ENCODE measurements at places on chromosomes 4 and X.

- DNase-seq, result no peak
Measured at GRCh38 chr4:172986114-172986513, 182.5 kb upstream of the GALNT7 start.

DNA sequence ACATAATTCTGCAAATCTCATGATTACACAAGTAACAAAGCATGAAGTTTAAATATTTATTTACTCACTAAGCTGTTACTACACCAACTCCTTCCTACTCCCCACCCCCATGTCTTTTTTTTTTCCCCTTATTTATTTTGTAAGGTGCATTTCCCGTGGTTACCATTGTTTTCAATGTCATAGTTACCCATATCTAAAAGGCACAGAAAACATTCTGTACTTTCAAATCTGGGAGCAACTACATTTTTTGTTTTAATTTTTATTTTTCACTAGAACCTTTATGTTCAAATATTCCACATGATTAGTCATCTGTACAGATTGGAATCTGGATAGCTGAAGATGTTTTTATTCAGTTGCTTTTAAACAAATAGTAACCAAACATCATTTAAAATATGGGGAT lies 62.8 kb downstream of the PPP3CA start:
- no peak for DNase-seq

DNA sequence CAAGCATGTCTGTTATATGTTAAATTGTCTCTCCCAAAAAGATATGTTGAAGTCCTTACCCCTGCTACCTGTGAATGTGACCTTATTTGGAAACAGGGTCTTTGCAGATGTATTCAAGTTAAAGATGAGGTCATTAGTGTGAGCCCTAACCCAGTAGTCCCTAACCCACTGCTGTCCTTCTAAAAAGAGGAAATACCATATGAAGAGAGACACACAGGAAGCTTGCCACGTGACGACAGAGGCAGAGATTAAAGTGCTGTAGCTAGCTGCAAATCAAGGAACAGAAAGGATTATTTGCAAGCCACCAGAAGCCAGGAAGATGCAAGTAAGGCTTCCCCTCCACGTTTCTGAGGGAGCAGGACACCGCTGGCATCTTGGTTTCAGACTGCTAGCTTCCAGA lies 150.1 kb downstream of the HNRNPD start:
- DNase-seq, result no peak

GRCh38 chr4:48180234-48180633 lies 46.2 kb upstream of the TXK start:
- no peak for DNase-seq

DNA sequence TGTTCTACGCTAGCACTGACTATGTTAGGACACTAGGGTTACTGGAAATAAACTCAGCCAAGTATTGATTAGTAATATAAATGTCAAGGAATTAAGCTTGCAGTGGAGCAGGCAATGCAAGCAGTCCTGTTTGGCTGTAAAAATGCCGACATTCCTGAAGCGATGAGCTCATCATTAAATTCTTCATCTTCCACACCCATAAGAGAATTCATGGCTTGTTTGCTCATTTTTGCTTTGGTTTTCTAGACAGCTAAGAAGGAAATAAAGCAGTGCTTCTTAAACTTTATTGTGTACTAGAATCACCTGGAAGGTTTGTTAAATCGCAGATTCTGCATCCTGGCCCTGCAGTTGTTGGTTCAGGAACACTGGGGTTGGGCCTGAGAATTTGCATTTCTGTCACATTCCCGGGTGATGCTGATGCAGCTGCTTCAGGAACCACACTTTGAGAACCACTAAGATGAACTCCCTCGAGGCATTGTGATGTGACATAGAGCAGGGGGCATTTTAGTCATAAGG lies 17.8 kb downstream of the ANXA3 start:
- no peak for DNase-seq

DNA sequence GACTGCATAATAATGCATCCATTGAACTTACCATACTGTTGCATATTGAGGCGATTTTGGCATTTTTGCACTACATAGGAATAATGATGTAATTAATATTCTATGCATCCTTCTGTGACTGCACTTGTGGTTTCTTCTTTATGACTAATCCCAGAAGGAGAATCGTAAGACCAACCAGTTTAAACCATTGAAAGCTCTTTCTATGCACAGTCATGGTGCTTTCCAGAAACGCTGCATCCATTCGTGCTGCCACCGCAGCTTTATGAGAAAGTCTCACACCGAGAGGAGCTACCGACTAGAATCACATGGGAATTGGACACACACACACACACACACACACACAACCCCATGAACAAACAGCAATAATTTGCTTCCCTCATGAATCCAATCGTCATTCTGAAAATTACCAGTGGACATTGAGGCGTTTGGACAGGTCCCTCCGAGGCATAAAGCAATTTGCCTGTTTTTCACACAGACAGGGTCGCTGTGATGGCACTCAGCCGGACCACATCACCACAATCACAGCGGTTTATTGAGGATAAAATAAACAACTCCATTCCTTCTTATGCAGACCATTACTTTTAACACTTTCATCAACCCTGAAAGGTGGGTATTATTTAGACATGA lies 64.2 kb downstream of the PACRGL start:
- DNase-seq, result no peak

DNA sequence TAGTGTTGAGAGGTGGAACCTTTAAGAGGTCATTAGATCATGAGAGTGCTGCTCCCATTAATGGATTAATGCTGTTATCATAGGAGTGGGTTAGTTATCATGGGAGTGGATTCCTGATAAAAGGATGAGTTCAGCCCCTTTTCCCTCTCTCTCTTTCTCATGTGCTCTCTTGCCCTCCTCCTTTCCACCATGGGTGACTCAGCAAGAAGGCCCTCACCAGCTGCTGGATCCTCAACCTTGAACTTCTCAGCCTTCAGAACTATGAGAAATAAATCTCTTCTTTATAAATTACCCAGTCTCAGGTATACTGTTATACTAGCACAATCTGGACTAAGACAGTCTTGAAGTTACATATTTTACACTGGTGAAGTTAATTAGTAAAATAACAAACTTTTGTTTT lies 10.0 kb upstream of the CDKL5 start:
- DNase-seq, result no peak

GRCh38 chr4:186203406-186203805 lies 12.0 kb downstream of the CYP4V2 start:
- no peak for DNase-seq

- DNase-seq, result peak; percentile 84
Measured at GRCh38 chr4:4694296-4694772, 152.5 kb upstream of the STX18 start.

- peak; percentile 84 for DNase-seq
Measured at GRCh38 chr4:30555775-30556174, 164.4 kb upstream of the PCDH7 start.

DNA sequence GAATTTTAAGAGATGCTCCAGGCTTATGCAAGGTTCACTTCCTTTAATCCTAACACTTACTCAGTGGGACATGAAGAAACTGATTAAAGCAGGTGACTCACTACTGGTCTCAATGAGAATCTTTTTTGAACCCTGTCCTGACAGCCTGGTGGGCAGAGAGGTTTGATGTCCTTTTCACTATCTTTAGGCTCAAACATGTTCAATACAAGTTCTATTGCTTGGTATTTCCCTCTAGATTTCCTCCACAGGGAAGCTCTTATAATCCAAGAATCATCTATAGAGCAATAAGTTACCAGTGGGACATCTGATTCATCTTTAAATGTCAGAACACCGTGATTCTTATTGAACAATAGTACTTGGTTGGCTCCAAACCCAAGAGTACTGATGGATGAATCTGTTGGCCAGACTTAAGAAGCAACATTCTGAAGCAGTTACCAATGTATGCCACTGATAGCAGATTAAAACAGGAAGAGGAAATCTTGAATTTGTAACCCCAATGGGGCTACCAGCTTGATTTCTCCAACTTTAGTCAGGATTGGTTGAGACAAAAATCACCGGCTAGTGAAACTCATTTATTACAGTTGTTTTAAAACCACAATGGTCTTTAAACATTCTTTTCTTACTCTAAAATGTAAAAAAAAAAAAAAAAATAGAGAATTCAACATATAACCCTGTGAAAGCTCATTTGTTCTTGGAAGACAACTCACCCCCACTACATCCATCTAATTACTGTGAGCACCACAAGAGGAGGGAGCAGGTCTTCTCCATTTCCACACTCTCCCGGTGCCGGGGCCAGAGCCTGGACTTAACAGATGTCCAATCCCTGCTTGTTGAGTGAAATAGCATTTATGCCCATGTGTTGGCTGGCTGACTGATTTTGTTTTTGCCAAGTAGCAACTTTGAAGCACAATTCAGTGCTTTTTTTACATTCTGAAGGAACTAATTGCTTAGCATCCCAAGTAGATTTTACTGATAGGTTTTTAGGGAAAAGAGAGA lies 43.3 kb downstream of the FGFBP1 start:
- peak; percentile 65 for DNase-seq

DNA sequence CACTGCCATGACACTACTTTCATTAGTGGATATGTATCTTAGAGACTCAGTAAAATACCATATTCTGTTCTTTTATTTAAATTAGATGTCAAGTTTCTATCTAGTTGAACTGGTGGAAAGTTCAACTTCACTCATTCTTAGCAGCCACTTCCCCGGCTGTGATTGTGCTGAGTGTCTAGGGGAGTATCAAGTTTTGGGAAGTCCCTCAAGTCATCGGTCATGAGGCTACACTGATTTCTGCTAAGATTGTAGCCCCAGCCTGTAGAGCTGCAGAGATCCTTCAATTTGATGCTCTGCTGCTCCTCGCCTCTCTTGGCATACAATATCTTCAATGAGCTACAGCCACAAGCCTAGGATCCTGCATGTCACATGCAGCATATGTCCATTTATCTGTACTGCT lies 53.9 kb downstream of the DMP1 start:
- DNase-seq, result no peak

DNA sequence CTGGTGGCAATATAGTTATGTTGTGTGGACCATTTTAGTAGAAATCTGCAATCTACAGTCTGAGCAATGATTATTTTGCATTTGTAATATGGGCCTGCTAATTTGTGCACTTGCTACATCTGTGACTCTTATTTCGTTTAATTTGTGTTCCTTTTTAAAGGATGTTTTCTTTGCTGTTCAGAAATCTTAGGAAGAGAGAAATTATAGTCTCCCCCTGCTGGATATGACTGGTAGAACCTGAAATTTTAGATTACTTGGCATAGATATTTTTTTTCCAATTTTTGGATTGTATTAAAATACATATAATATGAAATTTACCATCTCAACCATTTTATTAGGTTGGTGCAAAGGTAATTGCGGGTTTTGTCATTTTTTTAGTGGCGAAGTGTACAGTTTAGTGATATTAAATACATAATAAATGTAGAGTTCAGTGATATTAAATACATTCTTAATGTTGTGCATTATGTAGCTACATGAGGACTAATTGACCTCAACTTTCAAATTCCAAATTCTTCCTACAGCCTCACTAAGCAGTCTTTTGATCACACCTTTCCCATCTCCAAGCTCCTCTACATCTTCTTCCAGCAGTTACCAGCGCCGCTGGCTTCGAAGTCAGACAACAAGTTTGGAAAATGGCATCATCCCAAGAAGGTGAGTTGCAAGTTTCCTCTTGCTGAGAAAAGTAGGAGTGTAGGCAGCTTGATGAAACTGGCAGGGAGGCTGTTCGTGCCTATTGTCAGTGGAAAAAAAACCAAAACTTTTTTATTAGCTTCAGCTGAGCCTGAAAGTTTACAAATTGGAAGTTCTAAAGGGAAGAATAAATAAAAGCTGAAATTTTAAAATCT lies 82.2 kb downstream of the FNIP2 start:
- peak; percentile 69 for DNase-seq

- no peak for DNase-seq
Measured at GRCh38 chrX:64437218-64437617, 42.0 kb upstream of the MTMR8 start.

GRCh38 chr4:38452542-38452941 lies 211.5 kb upstream of the KLF3 start:
- DNase-seq, result no peak

GRCh38 chr4:81196126-81196650 lies 18.8 kb downstream of the PRKG2 start:
- no peak for DNase-seq

DNA sequence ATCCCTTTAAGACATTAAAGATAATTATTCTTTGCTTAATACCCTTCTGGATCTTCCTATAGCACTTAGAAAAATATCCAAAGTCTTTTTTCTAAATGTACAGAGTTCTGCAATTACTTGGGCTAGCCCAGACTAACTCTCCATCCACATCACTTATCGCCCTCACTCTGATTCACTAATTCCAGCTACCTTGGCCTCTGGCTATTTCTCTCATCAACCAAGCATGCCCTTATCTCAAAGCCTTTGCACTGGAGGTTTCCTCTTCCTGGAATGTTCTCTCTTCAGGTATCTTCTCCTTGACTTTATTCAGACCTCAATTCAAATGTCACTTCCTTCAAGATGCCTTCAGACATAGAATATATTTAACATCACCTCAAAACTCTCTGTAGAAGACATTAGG lies 345.1 kb upstream of the SMIM31 start:
- no peak for DNase-seq

- DNase-seq, result peak; percentile 42
Measured at GRCh38 chr4:77820649-77821561, 1.7 kb upstream of the CNOT6L start.

DNA sequence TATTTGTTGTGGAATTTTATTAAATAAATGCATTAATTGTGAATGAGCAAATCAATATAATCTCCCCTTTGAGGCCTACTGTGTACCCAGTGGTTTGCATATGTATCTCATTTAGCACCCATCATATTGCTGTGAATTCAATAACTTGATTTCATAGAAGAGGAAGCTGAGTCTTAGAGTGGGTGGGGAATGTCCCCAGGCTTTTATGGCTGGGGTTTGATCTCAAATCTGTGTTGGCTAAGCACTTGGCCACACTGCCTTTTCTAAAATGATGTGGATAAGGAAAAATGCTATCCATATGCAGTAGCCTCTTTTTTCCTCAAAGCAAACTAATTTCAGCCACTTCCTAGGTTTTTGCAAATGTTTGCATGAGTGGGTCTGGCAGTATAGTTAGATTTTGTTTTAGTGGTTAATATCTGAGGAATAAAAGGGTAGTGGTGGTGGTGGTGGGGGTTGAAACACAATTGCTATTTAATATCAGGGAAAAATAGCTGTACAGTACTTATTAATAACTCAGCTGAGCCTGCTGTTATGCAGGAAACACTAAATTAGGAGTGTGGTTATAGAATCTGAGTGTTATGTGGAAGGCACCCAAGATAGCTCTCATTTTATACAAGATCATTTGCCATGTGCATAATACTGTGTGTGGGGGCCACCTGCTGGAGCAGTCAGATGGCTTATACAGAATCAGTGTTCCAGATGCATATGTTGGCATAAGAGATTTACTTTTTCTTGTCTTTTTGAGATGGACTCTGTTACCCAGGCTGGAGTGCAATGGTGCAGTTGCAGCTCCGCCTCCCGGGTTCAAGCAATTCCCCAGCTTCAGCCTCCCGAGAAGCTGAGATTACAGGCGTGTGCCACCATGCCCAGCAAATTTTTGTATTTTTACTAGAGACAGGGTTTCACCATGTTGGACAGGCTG lies 108.0 kb downstream of the TMEM131L start:
- peak; percentile 78 for DNase-seq

Data from brain (organoid and tissue), 16 donors.